RPMI8226 (cell line): ENCODE measurements at places on chromosomes 2 and 18.

GRCh38 chr2:203814661-203815540, 52.7 kb upstream of the CTLA4 start:
- peak; percentile 78 for DNase-seq

DNA sequence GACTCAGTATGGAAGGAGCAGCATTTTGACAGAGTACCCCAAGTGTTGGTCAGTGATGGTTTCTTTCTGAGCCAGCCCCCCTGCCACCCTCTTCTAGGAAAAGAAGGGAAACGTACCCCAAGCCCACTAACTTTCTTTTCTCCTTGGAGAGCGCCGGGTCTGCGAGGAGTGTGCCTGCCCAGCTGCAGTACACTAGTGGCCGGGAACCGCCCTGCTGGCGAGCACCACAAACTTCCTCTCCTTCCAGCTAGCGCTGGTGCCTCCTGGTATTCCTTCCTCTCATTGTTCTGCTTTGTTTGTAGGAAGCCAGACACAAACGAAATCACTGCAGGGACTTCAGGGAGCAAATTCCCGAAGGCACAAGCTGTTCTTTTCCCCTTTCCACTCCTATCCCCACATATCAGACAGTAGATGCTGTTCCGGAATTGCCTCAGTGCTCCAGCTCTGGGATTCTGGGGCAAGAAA, 1.8 kb downstream of the CCDC85A start:
- DNase-seq = peak; percentile 5

DNA sequence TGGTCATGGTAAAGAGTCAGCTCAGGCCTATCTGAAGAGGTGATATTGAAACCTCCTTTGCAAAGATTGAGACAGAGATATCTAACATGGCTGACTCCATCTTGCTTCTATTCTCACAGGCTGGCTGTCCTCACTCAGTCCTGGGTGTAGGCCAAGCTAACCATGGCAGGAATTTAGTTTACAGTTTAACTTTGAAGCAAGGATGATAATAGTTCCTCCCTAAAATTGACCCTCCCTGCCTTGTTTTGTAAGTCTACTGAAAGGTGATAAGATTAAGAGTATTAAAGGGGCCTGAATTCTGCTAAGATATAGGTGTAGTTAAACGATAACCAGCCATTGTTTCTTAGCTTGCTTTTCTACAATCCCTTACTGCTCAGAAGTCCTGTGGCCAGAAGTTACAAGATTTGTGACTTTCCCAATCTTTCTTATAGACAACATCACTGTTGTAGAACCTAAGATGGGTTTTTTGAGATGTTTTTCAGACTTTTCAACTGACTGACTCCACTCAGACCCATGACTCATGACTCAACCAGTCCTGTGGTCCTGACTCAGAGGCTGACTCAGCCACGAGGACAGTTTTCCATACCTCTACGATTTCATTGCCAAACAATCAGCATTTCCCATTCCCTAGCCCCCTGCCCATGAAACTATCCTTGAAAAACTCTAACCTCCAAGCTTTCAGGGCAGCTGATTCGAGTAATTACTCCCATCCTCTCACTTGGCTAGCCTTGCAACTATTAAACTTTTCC, 195.7 kb upstream of the SESTD1 start:
- no peak for DNase-seq

GRCh38 chr2:104462731-104463130, 391.2 kb upstream of the POU3F3 start:
- no peak for DNase-seq

DNA sequence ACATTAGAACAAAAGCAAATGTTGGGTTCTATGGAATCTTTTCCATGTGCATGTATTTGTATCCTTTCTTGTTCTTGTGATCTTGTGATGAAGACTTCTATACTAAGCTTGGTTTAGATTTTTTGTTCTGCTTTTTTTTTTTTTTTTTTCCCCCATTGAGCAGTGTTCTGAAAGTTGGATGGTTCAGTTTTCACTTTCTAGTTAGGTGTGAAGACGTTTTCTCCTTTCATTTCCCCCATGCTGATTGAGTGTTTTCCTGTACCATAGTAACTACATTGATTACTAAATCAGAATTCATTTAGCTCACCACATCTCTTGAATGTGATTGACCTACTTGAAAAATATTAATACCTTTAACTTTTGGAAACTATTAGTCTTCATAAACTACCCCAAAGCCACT, 34.1 kb downstream of the NOP58 start:
- DNase-seq = no peak

DNA sequence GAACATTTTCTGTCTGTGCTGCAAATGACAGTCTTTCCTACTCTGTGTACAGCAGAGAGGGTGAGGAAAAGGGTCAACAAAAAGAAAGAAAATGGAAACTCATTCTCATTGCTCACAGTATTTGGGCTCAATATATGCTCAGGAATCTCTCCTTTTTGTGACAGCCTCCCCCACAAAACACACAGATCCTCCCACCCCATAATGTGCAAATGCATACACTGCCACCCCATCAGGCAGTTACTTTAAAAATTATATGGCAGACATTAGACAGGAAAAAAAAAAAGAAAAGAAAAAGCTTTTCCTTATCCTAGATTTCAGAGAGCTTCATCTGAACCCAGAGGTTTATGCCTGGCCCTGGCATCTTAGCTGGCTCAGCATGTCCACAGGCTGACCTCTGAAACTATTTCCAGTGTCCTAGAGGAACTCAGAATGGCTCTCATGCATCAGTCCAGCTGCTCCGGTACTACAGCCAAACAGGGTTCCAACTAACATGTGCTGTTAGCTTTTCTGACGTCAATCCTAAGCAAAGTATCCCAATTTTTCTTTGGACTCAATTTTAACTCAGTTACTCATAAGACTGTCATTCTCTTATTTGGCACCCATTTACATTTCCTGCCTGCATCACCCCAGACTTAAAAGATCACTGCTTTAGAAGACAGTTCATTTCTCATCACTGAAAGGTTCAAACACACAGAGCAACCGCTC, 105.9 kb downstream of the RBMS1 start:
- no peak for DNase-seq

GRCh38 chr2:195360242-195360641, 296.8 kb upstream of the SLC39A10 start:
- no peak for DNase-seq

DNA sequence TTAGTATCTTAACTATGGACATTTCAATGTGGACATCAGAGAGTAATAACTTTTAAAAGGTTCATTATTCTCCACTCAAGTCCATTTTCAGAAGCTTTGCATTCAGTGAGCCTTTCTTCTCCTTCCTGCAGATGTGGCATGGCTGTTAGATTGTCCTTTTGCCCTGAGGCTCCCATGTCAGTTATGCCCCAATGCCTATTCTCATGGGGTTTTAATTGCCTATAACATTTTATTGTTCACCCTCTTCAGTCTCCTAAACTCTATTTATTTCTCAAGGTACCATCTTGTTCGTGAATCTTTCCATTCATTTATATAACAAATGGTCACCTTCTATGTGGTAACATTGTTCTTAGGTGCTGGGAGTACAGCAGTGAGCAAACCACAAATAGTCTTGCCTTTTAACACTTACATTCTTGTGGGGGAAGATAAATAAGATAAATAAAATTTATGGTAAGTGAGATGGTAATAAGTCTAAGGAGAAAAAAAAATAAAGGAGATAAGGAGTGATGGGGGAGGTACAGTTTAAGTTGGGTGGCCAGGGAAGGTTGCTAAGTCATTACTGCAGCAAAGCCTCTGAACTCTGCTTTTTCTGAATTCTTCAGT, 277.9 kb upstream of the SIX3 start:
- DNase-seq = no peak

DNA sequence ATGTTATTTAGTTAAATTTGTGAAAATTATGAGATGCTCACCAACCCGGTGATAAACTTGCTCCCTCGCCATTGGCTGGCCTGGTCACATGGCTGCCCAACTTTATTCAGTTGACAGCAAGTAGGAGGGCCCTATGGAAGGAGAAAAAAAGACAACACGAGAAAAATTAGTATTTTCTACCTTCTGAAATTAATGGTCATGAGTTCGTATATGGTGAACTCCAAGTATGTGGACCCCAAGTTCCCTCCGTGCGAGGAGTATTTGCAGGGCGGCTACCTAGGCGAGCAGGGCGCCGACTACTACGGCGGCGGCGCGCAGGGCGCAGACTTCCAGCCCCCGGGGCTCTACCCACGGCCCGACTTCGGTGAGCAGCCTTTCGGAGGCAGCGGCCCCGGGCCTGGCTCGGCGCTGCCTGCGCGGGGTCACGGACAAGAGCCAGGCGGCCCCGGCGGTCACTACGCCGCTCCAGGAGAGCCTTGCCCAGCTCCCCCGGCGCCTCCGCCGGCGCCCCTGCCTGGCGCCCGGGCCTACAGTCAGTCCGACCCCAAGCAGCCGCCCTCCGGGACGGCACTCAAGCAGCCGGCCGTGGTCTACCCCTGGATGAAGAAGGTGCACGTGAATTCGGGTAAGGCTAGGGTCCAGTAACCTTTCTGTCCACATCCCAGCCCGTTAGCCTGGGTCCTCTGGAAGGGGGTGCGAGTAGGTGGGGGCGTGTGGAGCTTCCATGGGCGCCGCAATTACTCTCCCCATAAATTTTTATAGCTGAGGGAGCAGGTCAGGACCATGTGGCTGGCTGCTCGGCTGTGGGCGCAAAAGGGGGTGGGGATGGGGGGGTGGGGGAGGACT, at the start of gene HOXD4:
HOXD4 (plus strand) TSS at position 109 of the 846 bp plus-strand sequence; CDS start at position 193, 84 bp downstream.
- DNase-seq = no peak

DNA sequence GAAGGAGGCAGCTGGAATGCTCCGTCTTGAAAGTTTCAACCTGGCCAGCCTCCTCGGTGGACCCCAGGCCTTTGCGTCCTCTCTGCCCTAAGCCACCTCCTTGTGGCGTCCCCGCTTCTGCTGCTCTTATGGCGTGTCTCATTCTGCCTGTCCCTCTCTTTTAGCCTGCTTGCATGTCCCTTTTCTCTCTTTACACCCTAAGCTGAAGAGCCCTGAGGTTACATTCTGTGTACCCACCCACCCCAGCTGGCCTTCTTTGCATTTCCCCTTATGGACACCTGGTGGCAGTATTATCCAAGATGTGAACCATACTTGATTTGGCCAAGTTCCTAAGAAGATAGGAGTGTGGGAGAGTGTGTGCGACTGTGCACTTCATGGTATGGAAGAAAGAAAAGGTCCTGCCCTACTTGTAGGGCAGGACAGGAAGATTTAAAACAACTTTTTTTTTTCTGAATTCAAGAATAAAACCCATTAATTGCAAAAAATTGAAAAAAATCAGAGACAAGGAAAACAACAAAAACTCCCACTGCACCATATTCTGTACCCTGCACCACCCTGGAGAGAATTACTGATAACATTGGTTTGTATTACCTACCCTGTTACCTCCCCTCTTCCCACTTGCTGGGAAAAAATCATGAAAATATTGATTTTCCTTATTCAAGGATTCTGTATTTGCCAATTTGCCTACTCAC, 77.4 kb downstream of the DYSF start:
- DNase-seq = peak; percentile 52

DNA sequence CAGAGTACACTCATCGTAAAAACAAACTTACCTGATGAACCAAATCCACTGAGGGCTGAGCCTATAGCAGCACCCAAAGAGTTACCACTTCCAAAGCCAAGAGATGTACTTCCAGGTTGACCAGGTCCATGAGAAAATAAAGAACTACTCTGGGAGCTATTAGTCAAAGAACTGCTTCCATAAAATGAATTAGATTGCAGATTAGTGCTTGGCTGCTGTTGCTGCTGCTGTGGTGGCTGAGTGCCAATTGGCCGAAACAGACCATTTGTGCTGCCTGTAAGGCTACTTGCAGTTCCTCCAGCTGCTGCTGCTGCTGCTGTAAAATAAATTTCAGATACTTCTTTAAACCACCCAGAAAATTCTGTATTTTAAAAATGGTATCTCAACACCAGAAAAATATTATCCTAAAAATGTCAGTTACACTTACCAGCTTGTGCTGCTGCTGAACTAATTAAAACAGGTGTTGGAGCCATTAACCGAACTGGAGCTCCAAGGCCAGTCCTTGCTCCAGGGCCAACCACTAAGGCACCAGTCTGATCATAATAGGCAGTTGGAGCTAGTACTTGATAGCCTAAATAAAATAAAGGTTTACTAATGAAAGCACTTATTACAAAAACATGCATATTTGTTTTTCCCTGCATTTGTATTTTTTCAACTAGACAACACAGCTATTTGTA, 58.1 kb upstream of the SDC1 start:
- DNase-seq = no peak

GRCh38 chr2:26670171-26670570, 22.4 kb upstream of the KCNK3 start:
- DNase-seq = no peak

- no peak for DNase-seq
These were observed 109.4 kb downstream of the GYPC start for GRCh38 chr2:126765395-126765794.

DNA sequence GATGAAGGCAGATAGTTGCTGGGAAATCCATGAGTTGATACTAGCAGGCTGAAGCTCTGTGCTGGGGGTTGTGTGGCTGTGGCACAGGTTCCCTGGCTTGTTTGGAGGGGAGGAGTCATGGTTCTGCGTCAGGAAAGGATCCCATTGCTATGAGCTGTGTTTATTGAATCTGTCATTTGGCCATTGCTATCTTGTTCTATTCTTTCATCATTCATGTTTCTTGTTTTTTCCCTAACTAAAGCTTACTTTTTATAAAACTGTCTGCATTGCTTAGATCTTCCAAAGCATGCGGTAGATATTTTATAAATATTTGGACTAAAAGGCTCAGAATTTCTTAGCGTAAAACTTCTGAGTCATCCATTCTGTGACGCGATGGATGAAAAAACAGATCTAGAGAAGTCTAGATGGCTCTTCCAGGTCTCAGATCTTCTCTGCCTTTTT, 335.3 kb downstream of the PTPRM start:
- DNase-seq = no peak

DNA sequence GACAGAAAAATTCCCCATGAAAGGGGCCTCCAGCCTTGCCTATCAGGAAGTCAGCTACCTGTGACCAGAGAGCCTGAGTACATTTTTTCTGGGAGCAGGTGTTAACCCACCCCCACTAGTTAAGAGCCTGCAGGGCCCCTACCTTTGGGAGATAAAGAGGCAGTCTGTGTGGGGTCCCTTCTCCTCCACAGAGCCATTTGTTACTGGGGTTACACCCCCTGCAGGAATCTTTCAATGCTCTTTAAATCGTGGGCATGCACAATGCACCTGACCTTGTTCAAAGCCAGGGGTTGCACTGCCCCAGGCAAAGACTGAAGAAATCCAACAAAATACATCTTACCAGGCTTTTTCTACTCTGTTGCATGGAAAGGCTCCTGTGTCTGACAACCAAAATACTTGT, 15.7 kb upstream of the LYPD6 start:
- DNase-seq = no peak

DNA sequence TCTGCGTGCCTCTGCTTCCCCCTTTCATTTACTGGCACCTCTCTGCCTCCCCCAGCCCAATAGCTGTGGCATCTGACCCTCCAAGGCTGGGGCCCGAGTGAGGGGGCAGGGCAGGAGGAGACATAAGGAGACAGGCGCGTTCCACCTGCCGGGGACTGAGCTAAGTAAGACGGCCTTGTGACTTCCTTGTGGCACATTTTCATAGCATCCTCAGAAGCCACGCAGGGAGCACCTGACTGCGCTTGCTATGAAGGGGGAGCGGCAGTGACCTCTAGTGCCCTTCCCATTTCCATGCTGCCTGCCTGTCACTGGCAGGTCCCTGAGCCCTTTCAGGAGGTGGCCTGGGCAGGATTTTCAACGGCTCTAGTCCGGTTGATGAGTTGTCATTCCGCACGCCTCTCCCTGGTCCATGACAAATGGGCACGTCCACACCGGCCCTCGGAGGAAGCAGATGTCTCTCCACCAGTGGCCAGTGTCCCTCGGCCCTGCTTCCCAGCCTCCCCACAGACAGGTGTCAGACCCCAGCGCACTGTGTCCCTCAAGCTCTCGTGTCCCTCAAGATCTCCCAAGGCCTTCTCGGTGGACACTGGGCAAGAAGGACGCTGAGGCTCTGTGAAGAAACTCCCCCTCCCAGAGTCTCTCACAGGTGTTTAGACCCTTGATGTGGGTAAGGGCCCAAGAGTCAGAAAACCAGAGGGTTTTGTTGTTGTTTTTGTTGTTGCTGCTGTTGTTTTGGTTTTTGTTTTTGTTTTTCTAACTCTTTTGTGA, 42.7 kb downstream of the CYP26B1 start:
- peak; percentile 6 for DNase-seq
